Activated gamma-delta T cell treated with Interleukin-2 at 50 U/mL for 16 hours (primary cell): ENCODE measurements at places on chromosomes 4 and X.
A peak's percentile ranks its signal among the peaks of the same experiment; 100 is the strongest.

DNA sequence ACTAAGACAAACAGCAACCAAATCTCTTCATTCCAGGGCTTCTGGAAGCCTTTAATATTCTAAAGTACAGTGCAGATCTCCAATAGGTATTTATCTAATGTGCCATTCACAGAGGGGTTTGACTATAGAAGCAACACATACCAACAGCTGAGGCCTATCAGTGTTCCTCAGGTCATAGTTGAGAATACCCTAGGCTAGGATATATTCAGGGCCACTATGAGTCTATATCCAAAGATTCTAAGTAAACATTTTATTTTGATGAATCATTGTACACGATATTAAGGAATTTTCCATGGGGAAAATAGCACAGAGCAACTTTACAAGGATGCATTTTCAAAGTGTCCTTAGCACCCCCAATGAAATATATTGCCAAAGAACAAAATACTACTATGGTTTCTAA lies 9.7 kb downstream of the SMIM10 start:
- DNase-seq: no peak

DNA sequence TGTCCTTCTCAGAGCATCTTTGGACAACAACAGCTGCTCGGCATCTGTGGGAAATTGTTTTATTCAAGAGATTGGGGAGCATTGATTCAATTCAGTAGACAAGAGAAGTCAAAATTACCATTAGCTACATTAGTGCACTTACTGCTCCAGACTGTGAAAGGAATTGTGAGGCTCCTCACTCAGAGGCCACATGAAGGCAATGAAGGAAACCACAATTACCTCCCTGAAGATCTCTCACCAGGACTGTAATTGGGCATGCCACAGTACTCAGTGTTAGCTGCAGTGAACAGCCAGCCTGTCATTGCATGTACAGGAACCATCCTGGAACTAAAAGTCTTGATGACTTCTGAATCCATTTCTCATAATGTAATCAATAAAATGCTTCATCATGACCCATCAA lies 144.8 kb downstream of the PPA2 start:
- no peak for DNase-seq

DNA sequence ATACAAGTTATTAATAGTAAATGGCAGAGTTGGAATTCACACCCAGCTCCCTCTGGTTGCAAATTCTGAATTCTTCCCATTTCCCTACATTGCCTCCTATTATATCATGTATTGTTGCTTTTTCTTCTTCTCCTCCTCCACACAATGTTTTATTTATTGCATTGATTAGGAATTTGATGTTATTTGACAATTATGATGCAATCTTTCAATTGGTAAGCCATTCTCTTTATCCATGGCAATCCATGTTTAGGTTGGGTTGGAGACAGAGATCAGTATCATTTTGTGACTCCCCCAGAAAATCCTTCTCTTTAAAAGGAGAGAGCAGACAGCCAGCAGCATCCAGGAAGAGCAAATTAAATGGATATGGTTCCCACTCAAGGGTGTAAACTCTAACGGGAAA lies 30.5 kb downstream of the TTC29 start:
- no peak for DNase-seq

- no peak for DNase-seq
Measured at GRCh38 chr4:179110356-179110755, 1668.1 kb upstream of the AGA start.

DNA sequence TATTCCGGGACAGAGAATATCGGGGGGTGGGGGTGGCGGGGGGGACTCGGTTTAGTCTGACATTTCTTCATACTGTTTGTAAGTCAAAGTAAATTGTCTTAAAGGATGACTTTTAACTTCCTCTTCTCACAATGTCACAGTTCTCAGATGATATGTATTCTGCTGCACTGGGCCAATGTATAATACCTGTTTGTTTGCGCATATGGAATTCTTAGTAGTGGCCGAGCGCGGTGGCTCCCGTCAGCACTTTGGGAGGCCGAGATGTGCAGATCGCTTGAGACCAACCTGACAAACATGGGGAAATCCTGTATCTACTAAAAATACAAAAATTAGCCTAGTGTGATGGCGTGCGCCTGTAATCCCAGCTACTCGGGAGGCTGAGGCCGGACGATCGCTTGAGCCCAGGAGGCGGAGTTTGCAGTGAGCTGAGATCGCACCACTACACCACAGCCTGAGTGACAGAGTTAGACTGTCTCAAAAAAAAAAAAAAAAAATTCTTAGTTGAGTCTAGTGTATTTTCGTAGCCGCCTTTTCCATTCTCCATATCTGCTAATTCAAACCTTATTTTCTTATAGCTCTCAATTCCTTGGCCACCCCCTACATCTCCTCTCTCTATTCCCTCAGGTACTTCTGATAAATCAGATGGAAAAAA lies 851 bp downstream of the POLR2B start:
- DNase-seq: peak; percentile 34

DNA sequence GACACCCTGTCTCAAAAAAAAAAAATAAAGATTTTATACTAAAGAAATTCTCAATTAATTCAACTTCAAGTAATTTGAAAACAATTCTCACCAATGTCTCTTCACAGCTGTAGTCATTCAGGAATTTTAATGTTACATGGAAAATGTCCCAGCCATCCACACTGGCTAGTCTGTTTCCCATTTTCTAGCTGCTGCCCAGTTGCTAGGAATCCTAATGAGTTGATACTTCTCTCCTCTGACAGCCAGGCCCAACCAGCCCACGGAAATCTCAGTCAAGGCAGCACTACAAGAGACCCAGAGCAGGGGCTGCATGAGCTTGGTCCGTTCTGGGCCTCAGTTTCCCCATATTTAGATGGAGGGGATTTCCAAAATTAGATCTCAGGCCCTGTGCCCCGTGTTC lies 59.1 kb downstream of the CASP3 start:
- DNase-seq: no peak

- DNase-seq: no peak
Measured at GRCh38 chrX:44306356-44306755, 37.1 kb downstream of the EFHC2 start.

GRCh38 chr4:67909905-67910584 lies 26.2 kb upstream of the TMPRSS11D start:
- no peak for DNase-seq

DNA sequence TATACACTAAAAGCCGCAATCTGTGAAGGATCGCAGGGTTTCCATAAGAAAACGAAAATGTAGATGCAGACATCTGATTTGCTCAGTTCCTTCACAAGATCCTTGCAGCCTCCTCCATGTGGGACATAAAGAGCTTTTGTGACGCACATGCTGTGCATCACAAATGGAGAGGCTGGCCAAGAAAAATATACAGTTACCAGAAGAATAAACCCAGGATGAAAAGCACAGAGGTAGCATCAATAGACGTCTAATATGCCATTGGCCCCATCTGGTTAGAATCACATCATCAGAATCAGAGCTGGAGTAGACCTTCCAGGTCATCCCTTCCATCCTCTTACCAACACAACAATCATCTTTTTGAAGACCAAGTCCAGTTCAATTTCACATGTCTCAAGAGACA lies 517.4 kb downstream of the RAB28 start:
- DNase-seq: no peak

GRCh38 chr4:147741190-147741788 lies 9.4 kb downstream of the ARHGAP10 start:
- DNase-seq: no peak

DNA sequence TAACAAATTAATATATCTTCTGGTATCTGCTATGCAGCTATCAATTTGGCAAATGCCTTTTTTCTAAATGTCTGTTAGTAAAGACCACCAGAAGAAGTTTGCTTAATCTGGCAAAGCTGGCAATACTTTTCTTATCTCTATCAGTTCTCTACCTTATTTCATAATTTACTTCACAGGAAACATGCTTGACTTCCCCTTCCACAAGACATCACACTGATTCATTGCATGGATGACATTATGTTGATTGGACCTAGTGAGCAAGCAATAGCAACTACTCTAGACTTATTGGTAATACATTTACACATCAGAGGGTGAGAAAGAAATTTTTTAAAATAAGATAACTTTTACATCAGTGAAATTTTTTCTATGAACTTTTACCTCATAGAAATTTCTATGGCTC lies 66.0 kb upstream of the RLIM start:
- DNase-seq: no peak

GRCh38 chr4:98101988-98102387 lies 41.3 kb downstream of the STPG2 start:
- DNase-seq: no peak

DNA sequence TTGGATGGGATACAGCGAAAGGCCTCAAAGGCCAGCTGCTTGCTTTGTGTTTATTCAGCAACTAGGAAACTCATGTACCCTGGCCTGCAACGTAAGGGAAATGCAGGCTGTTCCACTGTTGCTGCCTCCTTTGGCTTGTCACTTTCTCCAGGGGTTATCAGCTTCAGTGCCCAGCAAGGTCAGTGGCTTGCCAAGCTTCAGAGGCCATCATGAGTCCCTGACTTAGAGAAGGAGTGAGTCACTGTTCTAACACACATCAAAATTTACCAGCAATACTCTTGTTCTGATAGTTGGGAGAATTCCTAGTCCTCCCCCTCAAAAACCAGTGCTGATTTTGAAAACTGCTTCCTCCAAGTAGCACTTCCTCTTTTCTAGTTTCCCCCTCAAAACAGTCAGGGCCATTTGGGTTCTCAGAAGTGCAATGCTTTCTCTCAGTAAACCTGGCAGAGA lies 250.8 kb downstream of the ARHGAP24 start:
- no peak for DNase-seq

DNA sequence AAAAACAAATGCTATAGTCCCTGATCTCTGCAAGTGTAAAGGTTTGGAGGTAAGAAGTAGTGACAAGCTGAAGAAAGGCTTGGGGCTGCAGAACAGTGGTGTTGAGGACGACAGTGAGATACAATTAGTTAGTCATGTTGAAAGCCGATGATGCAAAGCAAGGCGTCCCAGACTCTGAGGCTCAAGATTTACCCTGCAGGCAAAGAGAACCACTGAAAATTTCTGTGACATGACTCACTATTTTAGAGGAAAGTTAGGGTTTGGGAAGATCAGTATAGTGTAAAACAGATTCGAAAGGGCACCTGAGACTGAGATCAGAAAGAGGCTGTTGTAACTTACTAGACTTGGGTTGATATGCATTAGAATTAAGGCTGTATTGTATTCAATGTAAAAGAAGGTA lies 281.3 kb upstream of the FTHL17 start:
- no peak for DNase-seq

DNA sequence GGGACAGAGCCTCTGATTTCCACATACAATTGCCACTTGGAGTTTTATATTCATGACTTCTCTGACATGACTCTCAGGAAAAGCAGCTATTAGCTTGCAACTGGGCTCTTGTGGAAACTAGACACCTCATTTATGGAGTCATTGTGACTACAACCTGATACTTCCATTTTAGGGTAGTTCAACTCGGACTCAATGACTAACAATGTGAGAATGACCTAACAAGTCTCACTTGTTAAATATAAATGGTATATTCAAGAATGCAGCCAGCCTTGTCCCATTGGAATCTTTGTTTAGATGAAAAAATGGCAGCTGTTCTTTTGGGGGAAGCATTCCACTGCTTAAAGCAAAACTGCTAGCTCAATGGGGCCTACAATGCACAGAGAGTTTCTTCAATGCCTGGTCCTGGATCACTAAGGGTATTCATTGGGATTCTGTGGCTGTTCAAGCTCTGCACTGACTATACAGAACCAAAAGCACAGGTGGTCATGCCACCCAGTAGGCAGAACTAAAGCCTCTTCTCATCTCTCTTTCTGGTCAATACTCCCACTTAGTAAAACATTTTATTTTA lies 36.5 kb upstream of the GLRA3 start:
- no peak for DNase-seq

DNA sequence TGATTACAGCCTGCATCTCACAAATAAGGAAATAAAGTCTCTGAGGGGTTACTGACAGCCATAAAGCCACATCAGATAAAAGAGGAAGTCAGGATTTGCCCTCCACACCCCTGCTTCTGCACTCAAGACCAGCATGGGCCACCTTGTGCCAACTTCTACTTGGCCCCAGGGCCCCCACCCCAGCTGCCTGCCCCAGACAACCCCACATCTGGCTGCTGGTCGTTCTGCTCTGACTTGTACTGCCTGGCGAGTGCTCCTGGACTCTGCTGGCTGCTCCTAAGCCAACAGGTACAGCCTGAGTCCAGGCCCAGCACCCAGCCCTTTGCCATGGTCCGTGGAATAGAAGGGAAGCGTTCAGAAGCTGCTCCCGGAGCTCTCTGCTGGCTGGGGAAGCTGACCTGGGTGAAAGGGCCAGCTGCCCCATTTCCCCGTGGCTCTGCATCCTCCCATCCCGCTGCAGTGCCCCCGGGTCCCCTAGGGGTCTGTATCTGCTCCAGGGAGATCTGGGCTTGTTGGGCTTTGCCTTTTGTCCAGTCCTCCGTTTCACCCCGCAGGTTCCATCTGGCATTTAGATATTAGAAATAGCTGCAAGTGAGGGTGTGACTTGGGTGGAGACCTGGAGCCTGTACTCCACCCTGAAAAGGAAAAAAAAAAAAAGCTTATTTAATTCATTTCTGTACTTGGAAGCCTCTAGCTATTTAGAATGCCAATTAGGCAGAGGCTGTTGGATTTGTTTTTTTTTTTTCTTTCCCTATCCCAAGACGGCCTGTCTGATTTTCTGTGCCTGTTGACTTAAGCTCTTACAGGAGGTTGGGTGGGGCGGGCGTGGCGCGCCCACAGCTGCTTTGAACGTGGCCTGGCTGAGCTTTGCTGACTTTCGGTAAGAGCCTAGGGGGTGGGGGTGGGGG lies 194.7 kb downstream of the PTTG2 start:
- no peak for DNase-seq

DNA sequence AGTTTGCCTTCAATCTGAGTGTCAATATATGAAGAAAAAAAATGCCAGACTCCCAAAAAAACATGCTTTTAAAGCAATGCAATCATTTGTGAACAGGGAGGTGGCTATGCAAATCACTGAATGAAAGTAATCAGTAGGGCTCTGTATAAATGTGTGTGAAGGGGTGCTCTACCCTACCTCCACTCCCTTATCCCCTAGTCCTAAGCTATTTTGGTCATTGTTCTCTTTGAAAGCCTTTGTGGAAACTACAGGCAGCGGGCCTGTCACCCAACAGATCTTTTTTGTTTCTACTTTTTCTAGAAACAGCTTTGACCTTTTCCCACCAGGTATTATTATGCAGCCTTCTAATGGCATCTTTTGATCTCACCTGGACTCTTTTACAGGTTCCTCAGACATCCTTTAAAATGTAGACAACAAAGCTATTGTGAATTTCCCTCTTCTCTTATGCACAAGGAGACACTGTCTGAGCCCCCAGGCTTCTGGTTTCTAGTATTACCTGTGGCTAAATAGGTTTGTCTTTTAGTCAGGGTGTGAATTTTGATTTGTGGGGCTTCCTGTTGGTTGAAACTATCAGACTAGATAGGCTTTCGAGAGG lies 9.2 kb downstream of the BOD1L1 start:
- DNase-seq: no peak

GRCh38 chrX:137031517-137032340 lies 2.1 kb downstream of the GPR101 start:
- no peak for DNase-seq

DNA sequence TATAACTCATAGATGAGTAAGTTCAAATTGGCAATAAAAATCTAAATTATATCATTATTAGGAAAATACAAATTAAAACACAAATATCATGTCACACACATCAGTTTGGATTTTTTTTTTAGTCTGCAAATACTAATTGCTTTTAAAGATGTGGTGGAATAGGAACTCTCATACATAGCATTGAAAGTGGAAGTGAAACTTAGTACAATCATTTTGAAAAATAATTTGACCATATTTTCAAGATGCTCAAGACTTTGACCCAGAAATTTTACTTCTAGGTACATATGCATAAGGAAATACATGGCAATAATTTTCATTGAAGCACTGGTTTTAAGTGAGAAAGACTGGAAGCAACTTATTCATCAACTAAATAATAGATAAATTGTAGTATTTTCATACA lies 147.5 kb upstream of the SMIM31 start:
- no peak for DNase-seq

- no peak for DNase-seq
Measured at GRCh38 chrX:103415068-103415467, 38.7 kb downstream of the BEX3 start.
